ENCODE measurements at places on chromosomes 3 and 15. TPM values are rescaled to one million over a fixed set of nuclear protein-coding genes. Genes with fewer than 3 reads are reported as not detected.

GRAMD2A gene
- 0.32 TPM for total RNA-seq

NECTIN3 gene
- total RNA-seq = 136 TPM

PARP3 gene
- total RNA-seq = 26.1 TPM

FANCD2OS gene
- total RNA-seq = not detected

TMEM158 gene
- 64.1 TPM for total RNA-seq

SHC4 gene
- 0.61 TPM for total RNA-seq

BNIP2 gene
- total RNA-seq = 124 TPM

ERC2 gene
- 0.32 TPM for total RNA-seq

ALPK3 gene
- 0.12 TPM for total RNA-seq

LYZL4 gene
- total RNA-seq = not detected

ACKR2 gene
- total RNA-seq = not detected

SEMA3G gene
- total RNA-seq = 0.97 TPM

SNTN gene
- not detected for total RNA-seq

NEK10 gene
- total RNA-seq = 10.9 TPM

SYNPR gene
- not detected for total RNA-seq

THAP10 gene
- 1.7 TPM for total RNA-seq

NR2F2 gene
- 3.5 TPM for total RNA-seq

NBEAL2 gene
- total RNA-seq = 7.8 TPM

CCK gene
- 3.8 TPM for total RNA-seq

PLAAT1 gene
- total RNA-seq = not detected

CCR5 gene
- not detected for total RNA-seq

ARGFX gene
- not detected for total RNA-seq

NEK11 gene
- 14.9 TPM for total RNA-seq

MORC1 gene
- total RNA-seq = not detected

PGBD4 gene
- 1.6 TPM for total RNA-seq

SLC28A1 gene
- total RNA-seq = not detected

PLIN1 gene
- total RNA-seq = 0.16 TPM

GOLGA8R gene
- total RNA-seq = 1.8 TPM

BNC1 gene
- total RNA-seq = 20.3 TPM

PLSCR2 gene
- not detected for total RNA-seq

PAQR9 gene
- not detected for total RNA-seq

SHF gene
- 7.8 TPM for total RNA-seq

ZPLD1 gene
- total RNA-seq = not detected

ZIC4 gene
- 4.5 TPM for total RNA-seq

ITIH4 gene
- 2.2 TPM for total RNA-seq

CLRN1 gene
- total RNA-seq = 0.32 TPM

TGM5 gene
- not detected for total RNA-seq

RASGRF1 gene
- not detected for total RNA-seq

PCSK6 gene
- 0.65 TPM for total RNA-seq

PDZRN3 gene
- 108 TPM for total RNA-seq

CYP11A1 gene
- total RNA-seq = 0.81 TPM
